ENCODE measurements at places on chromosomes 1 and 21.

GRCh38 chr1:63705078-63705477 is 68.7 kb upstream of the ROR1 start:
- no peak for DNase-seq

- DNase-seq, result peak; percentile 61
Observed at GRCh38 chr1:240169188-240169587, 77.5 kb downstream of the FMN2 start.

GRCh38 chr21:46205166-46205565 is 20.9 kb upstream of the SPATC1L start:
- DNase-seq, result no peak

DNA sequence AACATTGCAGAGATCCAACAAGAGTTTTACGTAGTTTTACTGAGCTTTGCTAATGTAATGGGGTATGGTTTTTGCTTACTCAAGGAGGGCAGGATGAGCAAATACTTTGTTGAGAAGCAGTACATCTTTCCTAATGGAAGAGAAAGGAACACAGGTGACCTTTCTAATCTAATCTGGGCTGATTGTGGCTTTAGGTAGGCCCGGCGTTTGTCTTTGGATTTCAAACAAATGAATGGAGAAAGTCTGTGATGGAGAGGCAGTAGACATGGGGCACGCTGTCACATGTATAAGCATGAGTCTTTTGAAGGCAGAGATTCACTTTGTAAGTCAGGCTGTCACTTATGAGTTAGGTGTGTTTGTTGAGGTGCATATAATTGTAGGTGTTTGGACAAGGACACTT is 1.7 kb downstream of the PLEKHM2 start:
- no peak for DNase-seq

DNA sequence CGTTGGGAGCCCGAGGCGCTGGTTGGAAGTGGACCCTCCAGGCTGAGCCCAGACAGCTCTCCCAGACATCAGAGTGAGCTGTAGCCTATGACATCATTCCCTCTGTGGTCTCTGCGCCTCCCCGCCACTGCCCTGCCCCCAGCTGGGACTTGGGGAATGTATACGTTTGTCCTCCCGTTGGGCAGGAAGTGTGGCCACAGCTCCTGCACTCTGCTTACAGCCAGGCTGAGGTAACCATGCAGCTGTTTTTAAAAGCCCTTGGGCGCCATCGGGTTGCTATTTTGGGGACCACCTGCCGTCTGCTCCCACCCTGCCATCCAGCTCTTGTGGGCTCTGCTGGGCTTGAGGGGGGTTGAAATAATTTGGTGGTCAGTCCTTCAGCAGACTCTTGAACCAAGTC is 7.8 kb downstream of the VASH2 start:
- DNase-seq, result no peak

DNA sequence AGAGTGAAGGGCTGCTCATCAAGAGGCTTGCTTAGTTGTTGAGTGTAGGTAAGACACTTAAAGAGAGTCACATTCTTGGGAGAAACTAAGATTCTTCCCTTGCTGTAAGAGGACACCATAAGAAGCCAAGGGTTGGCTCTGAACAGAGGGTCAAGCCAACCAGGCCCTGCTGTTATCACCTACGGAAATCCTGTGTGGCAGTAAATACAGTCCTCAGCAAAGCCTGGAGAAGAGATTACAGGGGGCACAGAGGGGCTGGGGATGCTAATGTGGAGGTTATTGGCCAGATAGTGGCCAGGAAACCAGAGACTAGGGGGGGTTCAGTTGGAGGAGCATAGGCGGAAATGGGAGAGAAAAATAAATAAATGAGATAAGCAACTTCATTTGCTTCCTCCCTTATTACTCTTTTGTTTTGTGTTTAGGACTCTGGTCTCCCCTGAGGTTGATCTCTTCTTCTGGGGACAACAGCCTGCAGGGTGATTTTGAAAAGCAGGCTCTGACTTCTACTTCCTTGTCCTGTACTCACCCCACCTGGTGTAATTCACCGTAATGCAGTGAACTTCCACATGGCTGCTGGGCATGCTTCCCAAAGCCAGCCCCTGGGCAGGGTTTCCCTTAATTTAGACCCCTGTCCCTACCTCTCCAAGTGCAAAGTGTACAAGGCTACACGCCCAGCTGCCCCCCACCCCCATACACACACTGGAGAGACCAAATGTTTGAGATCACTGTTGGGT is 40.9 kb downstream of the MTARC1 start:
- DNase-seq, result no peak

- no peak for DNase-seq
Observed at GRCh38 chr1:223802032-223802431, 43.7 kb downstream of the TP53BP2 start.

- no peak for DNase-seq
Observed at GRCh38 chr1:204602111-204602579, 83.4 kb downstream of the LRRN2 start.

GRCh38 chr1:161855260-161855659 is 89.1 kb downstream of the ATF6 start:
- DNase-seq, result no peak

DNA sequence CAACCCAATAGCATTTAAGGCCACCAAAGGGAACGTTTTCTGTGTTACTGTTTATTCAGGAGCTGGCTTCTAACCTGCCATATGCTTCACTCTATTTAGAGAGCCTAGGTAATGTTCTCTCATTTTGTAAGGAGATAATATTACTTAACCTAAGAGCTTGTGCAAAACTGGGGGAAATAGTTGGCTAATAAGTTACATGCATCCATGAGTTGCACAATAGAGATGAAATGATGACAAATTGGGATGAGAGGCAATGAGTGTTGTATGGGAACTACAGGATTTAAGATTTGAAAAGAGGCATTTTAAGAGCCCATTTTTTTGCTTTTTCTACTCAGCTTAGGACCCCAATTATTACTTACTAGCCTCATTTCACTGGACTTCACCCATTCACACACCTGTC is 151.0 kb downstream of the ST6GALNAC3 start:
- DNase-seq, result no peak

DNA sequence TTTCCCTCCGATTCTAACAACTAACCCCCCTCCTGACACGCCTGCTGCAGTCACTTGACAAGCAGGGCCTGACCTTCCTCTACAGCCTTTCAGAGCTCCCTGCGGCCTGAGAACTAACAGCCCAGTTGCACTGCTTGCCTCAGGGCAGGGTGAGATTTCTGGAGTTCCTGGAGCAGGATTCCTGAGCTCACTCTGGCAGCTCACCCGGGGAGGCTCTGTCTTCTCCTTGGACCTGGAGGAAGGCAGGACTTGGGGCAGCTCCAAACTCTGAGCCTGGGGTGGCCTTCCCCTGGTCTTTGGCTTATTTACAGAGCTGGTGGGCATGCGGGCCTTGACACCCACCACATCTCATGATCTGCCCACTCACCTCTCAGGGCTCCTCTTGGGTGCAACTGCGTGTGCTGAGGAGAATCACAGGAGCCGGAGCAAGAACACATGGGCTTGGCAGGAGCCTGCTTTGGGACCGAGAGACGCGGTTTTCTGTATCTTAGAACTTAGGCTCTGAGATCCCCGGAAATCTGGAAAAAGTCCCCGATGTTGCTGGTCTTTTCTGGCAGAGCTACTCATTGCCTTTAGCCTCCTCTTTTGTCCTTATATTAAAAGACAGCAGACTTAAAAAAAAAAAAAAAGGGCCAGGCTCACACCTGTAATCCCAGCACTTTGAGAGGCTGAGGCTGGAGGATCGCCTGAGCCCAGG is 13.1 kb upstream of the SLC25A34 start:
- no peak for DNase-seq

- peak; percentile 59 for DNase-seq
Observed at GRCh38 chr1:7145947-7146346, 360.7 kb downstream of the CAMTA1 start.

- DNase-seq, result no peak
Observed at GRCh38 chr1:200213921-200214320, 186.4 kb downstream of the NR5A2 start.

GRCh38 chr1:152020849-152021248 is 16.0 kb downstream of the S100A11 start:
- DNase-seq, result no peak

DNA sequence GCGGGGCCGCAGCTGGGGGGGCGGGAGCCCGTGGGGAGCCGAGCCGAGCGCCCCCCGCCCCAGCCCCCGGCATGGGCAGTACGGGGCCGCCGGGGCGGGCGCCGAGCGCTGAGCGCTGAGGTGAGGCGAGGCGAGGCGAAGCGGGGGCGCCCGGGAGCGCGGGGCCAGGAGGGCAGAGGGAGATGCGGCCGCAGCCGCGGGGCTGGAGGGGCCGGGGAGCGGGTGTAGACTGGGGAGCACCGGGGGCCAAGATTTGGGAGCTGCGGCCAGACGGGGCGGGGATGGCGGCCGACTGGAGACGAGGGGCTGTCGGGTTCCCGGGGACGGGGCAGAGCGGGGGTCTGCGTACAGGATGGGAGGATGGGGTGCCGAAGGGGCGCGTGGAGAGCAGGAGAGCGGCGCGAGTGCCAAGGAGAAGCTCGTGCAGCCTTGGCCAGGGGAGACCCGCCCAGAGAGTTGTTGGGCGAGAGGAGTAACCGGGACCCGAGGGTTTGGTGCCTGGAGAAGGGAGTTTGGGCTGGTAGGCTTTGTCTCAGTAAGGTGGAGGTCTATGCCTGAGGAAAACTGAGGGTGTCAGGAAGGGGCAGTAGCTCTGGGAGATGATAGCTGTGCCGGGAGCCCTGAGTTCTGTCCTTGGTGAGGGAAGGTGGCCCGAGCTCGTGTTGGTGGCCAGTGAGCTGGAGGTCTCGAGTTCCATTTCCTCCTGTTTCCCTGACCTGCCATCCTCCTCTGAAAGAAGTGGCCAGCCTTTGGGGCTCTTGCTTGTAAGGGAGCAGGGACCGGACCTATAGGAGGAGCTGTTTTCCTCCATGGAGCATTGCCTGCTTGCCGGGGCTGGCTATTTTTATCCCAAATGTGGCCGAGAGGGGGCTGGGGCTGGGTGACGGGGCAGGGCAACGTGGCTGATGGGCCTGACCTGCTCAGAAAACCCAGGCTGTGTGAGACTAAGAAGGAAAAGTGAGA is 539 bp downstream of the ATP8B2 start:
- DNase-seq, result peak; percentile 92

DNA sequence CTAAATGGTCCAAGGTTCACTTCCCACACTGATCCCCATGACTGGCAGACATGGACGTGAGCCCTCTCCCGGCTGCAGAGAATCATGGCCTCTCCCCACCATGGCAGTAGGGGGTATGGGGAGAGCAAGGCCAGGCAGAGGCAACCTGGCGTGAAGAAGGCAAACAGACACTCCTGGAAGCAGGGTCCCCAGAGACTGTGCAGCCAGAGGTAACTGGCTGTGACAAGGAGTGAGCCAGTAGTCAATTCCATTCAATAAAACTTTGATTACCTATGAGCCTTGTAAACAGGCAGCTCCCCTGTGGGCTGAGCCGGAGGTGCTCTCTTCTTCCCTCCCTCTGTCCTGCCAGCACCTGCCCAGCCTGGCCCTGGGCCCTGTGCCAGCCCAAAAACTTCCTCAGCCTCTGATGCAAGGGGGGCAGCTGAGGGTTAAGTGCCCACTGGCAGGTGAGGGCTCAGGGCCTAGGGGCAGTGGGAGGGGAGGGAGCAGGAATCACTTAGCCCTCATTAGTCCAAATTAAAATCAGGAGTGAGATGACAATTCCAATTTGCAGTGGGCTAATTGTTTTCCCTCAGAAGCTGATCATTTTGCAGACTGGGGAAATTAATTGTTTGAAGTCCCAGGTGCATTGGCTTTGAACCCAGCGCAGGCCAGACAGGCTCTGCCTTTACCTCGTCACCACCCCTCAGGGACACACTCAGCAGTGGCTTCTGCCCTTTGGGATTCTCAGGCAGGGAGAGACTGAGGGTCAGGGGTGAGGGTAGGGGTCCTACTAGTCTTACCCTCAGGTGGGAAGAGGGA is 35.6 kb downstream of the LRRN2 start:
- no peak for DNase-seq

- DNase-seq, result no peak
Observed at GRCh38 chr1:119670898-119671297, 22.8 kb upstream of the ZNF697 start.

DNA sequence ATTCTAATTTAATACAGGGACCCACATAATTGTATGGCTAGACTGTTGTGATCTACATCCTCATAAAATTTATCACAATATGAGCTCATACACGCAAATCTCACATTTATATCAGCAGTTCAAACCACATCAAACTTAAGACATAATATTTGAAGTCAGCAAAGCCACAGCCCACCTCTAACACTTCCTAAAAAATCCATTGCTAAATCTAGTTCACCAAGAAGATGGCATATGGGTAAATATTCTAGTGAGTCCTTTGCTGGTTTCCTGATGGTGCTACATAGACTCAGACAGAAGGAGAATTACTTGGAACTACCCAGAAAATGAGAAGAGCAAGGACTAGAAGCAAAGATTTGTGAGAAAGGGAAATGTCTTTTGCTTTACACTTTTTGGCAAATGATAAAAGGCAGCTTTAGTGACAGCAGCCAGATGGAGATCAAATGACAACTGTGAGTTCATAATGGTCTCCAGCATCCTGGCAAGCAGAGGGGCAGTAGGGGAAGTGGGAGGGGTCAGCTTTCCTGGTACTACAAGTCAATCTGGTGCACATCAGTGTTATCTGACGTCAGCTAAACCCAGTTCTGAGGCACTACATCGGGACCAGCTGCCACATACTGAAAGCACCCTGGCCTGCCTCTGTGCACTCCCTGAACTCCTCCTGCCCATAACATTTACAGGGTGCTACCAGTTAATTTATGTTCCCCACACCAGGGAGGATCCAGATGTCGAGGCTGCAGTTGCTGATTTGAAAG is 10.6 kb upstream of the GADD45A start:
- no peak for DNase-seq

DNA sequence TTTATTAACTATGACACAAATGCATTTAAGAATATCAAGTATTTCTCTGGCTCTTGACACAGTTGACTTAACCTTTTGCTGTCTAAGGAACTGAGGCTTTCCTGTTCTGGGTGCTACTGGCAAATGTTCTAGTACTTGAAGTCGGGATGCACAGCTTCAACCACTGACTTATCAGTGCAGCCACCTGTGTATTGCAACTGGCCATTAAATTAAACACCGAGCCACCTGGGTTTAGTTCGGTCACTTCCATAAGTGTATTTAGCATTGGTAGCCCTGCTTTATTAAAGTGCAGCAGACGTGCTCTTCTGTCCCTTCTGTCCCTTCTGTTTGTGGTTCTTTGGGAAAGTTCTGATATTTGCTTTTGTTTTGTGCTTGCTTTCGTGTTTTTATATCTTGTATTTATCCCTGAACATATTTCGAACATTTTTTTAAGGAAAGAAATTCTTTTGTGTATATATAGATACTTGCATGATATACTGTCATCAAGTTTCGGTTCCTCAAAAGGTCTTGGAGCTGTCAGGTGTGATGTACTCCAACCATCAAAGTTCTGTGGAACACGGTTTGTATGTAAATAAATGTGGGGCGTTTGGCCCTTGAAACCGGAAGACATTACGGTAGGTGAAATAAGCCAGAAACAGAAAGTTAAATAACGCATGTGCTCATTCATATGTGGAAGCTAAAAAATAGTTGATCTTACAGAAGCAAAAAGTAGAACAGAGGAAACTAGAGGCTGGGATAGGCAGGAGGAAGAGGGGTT is 297.9 kb upstream of the GREM2 start:
- no peak for DNase-seq

GRCh38 chr1:116794371-116794770 is 40.1 kb downstream of the CD2 start:
- no peak for DNase-seq
